ENCODE measurements at places on chromosomes 16 and 17.

- DNase-seq, result no peak
Observed at GRCh38 chr16:86294535-86295196, 215.7 kb upstream of the FOXF1 start.

GRCh38 chr16:87067003-87067556, 250.1 kb downstream of the C16orf95 start:
- DNase-seq, result no peak

DNA sequence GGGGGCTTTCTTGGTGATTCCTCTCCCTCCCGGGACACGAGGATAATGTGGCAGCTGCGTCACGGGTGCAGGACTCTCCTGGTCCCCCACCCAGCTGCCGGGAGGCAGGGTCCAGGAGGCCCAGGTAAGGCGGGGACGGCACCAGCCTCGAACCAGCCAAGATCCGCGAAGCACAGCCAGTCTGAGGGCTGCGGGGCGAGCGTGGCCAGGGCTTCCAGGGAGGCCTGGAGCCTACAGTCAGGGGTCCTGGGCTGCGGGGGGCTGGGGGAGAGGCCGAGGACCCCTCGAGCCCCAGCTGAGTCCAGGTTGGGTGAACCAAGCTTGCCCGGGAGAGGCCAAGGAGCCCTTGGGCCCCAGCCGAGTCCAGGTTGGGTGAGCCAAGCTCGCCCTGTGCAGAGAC, 10.0 kb downstream of the TPSD1 start:
- DNase-seq, result no peak

- DNase-seq, result no peak
Observed at GRCh38 chr17:33164169-33164881, 128.8 kb downstream of the ASIC2 start.

DNA sequence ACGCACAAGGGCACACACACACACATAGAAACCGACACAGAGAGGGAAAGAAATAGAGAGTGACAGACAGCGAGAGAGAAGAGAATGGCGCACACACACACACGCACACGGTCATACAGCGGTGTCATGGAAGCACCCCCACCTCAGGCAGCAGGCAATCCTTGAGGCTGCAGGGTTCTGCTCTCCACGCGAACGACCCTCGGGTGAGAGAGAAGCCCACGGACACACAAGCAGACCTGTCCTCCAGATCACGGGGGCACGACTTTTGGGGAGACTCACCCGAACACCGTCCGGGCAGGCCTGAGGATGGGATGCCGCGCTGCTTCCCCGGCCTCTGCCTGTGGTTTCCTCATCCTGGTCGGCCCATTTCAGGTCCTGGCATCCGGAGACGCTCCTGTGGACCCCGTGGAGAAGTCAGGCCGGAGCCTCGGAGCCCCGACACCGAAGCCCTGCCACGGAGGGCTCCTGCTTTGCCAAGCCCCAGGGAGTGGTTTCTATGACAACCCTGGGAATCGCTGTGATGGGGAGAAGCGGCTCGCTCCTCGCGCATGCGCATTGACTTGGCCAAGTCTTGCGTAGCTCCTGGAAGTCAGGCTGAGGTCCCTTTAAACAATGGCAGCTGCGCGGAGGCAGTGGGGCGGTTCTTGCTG, 118.2 kb upstream of the KCNJ18 start:
- no peak for DNase-seq
